GM12878 (cell line): ENCODE measurements at places on chromosomes 6 and 20. TPM values are rescaled to one million over a fixed set of nuclear protein-coding genes. Genes with fewer than 3 reads are reported as not detected.

Gene CRYBG1
- 22.2 and 22.7 TPM in 2 replicates for polyA plus RNA-seq

Gene FOXP4
- 2.0 and 2.1 TPM in 2 replicates for polyA plus RNA-seq

Gene BPI
- not detected in 2 replicates for polyA plus RNA-seq

Gene SLC52A3
- polyA plus RNA-seq = not detected in 2 replicates

Gene HLA-DRB1
- polyA plus RNA-seq = 871 and 892 TPM in 2 replicates

Gene ELOVL2
- polyA plus RNA-seq = not detected in 2 replicates

Gene COL19A1
- polyA plus RNA-seq = 4.3 and 6.0 TPM in 2 replicates

Gene BPIFA2
- not detected in 2 replicates for polyA plus RNA-seq

Gene SLC24A3
- polyA plus RNA-seq = not detected in 2 replicates

Gene DNAH8
- polyA plus RNA-seq = not detected in 2 replicates

Gene AK9
- polyA plus RNA-seq = 4.1 and 7.4 TPM in 2 replicates

Gene LAMP5
- 0.17 and 0.22 TPM in 2 replicates for polyA plus RNA-seq

Gene CYP39A1
- not detected in 2 replicates for polyA plus RNA-seq

Gene PPP1R14C
- 0.42 and 0.50 TPM in 2 replicates for polyA plus RNA-seq

Gene PXT1
- 2.2 and 2.5 TPM in 2 replicates for polyA plus RNA-seq

Gene PSORS1C1
- polyA plus RNA-seq = 0.37 TPM in 1 of 2 replicates, not detected in the other

Gene RUNX2
- 0.06 TPM in 1 of 2 replicates, not detected in the other for polyA plus RNA-seq

Gene CCN2
- polyA plus RNA-seq = 0.29 and 0.44 TPM in 2 replicates

Gene L3MBTL3
- 0.71 and 1.1 TPM in 2 replicates for polyA plus RNA-seq

Gene ATP5F1E
- polyA plus RNA-seq = 407 and 415 TPM in 2 replicates

Gene TRIM10
- not detected in 2 replicates for polyA plus RNA-seq

Gene RSPO4
- not detected in 2 replicates for polyA plus RNA-seq

Gene LKAAEAR1
- polyA plus RNA-seq = 0.17 TPM in 1 of 2 replicates, not detected in the other

Gene PRR18
- polyA plus RNA-seq = 0.22 and 0.42 TPM in 2 replicates

Gene SRSF12
- polyA plus RNA-seq = 0.23 TPM in 1 of 2 replicates, not detected in the other

Gene TRAPPC3L
- not detected in 2 replicates for polyA plus RNA-seq

Gene RGS19
- polyA plus RNA-seq = 46.8 and 53.5 TPM in 2 replicates

Gene MACROD2
- 1.9 and 2.2 TPM in 2 replicates for polyA plus RNA-seq

Gene RAB44
- polyA plus RNA-seq = 0.07 and 0.08 TPM in 2 replicates

Gene CALHM4
- not detected in 2 replicates for polyA plus RNA-seq

Gene TEAD3
- polyA plus RNA-seq = 0.10 and 0.18 TPM in 2 replicates

Gene PPDPF
- 41.7 and 42.9 TPM in 2 replicates for polyA plus RNA-seq

Gene GRM1
- not detected in 2 replicates for polyA plus RNA-seq

Gene SLC26A8
- polyA plus RNA-seq = 0.08 and 0.28 TPM in 2 replicates

Gene MEI4
- polyA plus RNA-seq = 0.03 TPM in 1 of 2 replicates, not detected in the other

Gene C20orf202
- polyA plus RNA-seq = not detected in 2 replicates

Gene ZBTB9
- polyA plus RNA-seq = 12.1 and 13.3 TPM in 2 replicates

Gene MOG
- polyA plus RNA-seq = not detected in 2 replicates

Gene FAM83C
- not detected in 2 replicates for polyA plus RNA-seq

Gene ECT2L
- 0.02 and 0.09 TPM in 2 replicates for polyA plus RNA-seq
